Islet precursor cell (in vitro differentiated cells): ENCODE measurements at places on chromosomes 3 and 15.

DNA sequence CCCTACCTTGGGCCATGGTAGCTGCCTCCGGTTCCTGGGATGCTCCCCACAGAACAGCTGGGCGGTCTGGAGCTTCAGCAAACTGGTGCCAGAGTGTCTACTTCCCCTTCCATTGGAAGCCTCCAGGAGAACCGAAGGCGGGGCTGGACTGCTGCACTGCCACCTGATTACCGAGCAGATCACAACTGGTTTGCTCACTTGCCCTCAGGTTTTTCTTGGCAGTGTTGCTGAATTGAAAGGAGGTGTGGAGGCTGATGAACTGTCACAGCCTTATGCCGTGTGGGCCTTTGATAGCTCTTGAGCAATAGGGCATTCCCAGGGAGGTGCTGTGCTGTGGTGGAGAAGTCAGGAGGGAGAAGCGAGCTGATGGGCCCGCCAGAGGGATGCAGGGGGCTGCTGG is at the start of gene TGM5:
Gene TGM5, minus strand, starts transcription at position 95 of the 400 bp plus-strand sequence. Its CDS starts 79 bp downstream, at position 16.
- DNase-seq, result peak; percentile 50

DNA sequence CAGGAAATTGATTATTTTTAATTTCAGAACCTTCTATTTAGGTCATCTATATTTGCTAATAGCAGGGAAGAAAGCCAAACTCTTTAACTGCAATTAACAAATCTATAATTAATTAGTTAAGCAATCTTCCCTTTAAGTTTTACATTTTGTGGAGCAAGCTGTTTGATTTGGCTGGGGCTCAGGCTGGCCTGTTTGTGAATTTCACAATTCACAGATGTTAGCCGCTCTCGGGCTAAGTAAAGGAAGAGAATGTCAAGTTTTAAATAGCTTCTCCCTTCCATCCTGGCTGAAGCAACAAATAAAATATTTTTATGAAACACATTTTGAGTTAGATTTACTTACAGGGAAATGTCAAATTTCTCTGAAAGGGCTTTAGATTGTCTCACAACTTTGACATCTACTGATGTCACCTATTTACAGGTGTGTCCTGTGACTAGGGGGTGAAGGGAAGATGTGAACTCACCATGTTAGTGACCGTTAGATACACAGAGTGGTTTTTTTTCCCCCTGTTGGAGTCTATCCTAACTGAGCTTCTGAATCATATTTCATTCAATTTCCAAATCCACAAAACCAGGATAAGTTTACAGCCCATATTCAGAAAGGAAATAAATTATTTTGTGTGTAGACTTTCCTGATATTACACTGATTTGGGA is 1.3 kb upstream of the TP63 start:
- DNase-seq, result no peak

- DNase-seq, result no peak
Observed at GRCh38 chr3:164460851-164461250, 617.4 kb downstream of the SI start.

DNA sequence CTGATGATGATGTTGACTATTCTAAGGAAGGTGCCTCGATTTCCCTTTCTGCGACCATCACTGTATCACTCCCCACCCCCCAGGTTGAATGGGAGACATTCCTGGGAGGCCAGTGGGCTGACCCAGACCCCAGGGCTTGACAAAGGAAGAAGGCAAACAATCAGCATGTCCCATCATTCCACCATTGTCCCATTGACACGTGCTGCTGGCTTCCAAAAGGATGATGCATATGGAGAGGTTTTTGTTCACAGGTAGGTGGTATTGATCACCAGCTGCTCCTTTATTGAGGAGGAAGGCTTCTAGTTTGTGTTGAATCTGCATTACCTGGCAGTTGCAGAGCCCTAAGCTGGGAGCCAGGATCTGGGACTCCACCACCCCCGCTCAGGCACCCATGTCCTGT is 30.4 kb downstream of the RASGRF1 start:
- DNase-seq, result no peak

GRCh38 chr3:56914646-56915045 is 112.9 kb upstream of the ARHGEF3 start:
- no peak for DNase-seq

DNA sequence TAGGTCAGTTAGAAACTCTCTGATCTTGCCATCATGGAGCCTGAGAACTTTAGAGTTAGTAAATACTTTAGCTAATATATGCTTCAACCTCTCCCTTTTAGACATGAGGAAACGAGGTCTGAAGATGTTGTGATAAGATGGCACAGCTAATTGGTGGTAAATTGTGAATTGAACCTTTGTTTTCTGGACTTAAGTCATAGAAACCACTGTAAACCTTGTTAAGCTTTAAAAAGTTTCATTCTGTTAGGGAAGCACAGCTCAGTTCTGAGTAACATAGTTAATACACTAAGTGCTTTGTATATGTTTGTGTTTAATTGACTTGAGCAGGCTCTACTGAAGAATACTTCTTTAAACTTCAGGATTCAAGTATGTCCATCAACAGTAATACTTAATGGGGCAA is 108.6 kb downstream of the AKAP13 start:
- DNase-seq, result no peak

DNA sequence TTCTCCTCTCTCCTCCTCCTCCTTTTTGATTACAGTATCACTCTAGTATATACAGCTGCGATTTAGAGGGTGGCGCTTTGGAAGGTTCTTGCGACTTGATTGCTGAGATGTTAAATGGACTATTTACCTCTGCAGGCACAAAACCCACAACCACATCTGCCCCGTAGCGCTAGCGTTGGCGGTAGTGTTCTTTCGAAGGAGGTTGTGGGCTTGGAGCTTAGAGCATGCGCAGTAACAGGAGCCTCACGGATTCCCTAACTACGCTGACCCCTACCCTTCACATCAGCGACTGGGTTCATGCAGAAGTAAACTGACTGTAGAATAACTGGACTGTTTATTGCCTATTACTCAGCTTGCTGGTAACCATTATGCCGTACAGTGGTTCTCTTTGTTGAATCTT is 58.0 kb downstream of the CGGBP1 start:
- peak; percentile 78 for DNase-seq

DNA sequence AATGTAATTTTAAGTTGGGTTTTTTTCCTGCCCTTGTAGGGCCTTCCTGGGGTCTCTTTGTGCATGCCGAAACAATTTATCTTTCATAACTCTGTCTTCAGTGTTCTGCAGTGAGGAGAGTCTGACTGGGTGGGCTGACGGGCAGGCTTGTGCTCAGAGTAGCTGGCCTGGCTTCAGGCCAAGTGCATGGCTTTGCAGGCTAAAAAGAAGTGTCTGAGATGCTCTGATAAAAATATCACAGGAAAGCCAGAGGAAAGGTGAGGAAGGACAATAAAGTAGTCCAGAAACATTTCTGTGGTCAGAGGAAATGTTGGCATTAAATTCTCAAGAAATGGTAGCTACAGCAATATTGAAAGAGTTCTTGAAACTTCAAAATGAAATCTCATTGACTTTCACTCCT is 25.5 kb downstream of the ST3GAL6 start:
- DNase-seq, result no peak

GRCh38 chr3:59996056-59996455 is 946.2 kb upstream of the CFAP20DC start:
- DNase-seq, result no peak

DNA sequence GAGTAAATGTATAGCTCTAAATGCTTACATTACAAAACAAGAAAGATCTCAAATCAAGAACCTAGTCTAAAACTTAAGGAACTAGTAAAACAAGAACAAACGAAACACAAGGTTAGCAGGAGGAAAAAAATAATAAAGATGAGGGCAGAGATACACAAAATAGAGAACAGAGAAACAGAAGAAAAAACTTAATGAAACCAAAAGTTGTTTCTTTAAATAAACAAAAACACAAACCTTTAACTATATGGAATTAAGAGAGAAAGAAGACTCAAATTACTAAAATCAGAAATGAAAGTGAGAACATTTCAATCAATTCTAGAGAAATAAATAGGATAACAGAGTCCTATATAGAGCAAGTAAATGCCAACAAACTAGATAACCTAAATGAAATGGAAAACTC is 59.6 kb downstream of the DLG1 start:
- DNase-seq, result no peak

- no peak for DNase-seq
Observed at GRCh38 chr15:68709876-68710275, 110.8 kb downstream of the ANP32A start.

DNA sequence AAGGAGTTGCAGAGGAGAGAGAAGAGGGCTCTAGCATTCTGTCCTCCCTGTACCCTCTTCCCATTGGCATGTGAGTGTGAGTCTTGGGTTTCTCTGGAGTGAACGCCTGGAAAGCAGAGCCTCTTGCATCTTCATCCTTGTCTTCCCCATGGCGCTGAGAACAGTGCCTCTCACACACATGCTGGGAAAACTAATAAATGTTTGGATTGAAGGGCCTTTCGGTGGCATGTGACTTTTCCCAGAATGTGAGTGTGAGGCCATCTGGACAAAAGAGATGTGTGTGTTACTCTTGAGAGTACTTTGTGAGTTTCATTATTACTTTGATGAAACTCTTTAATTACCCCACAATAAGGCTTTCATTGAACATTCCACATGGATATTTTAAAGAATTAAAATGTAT is 122.3 kb downstream of the MITF start:
- DNase-seq, result no peak

GRCh38 chr15:77504306-77504705 is 83.6 kb downstream of the HMG20A start:
- no peak for DNase-seq

DNA sequence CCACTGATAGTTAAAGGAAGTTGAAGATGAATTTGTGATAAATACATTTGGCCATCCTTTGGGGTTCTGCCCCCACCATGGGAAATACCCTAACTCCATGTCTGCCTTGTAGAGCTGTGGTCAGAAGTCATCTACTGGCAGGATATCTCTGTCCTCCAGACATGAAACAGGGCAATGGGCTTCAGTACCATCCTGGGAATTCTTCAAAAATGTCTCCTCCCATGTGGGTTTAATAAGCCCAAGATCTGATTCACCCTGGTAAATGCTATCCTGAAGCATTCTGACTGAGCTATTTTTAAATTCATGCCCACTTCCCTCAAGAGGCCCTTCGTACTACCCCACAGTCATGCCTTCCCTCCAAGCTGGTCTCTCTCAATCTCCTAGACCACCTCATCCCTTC is 113.7 kb upstream of the SLC25A36 start:
- DNase-seq, result no peak

GRCh38 chr3:140931016-140931454 is 10.6 kb upstream of the SLC25A36 start:
- no peak for DNase-seq

GRCh38 chr3:143184099-143184498 is 64.5 kb downstream of the CHST2 start:
- no peak for DNase-seq

GRCh38 chr3:135109681-135110080 is 314.6 kb downstream of the EPHB1 start:
- DNase-seq, result no peak

GRCh38 chr15:101057841-101058407 is 138.8 kb downstream of the LRRK1 start:
- DNase-seq, result peak; percentile 26

DNA sequence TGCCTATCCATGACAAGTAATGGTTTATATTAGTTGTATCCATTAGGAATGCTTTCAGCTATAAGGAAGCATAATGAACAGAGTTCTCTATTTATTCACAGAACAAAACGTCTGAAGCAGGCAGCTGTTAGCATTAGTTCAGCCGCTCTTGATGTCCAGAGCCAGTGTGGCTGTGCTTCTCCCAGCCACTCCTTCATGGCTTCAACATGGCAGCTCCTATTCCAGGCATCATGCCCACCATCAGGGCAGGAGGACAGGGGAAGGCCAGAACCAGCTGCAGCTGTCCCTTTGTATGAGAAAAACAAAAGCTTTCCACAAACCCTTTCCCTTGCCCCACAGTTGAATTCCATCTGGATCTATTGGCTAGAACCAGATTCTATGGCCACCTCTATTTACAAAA is 12.9 kb upstream of the SNRK start:
- DNase-seq, result no peak

DNA sequence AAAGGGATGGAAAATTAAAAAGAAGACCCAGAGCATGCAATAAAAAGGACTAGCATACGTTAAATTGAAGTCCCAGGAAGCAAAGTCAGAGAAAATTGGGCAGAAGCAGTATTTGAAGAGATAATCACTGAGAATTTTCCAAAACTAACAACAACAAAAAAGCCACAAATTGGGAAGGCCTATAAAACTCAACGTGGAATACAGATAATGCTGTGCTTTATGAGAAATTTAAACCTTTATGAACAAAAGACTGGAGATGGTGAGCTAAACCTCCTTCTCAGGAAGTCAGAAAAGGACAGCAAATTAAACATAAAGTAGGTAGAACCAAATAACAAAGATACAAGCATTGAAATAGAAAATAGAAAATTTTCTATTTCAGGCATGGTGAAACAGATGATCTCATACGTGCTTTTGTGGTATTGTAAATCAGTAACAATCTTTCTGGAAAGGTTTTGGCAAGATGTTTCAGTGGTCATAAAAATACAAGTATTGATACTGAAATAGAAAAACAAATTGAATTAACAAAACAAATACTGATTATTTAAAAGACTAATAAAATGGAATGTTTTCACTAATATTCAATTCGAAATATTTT is 55.6 kb downstream of the LYSMD4 start:
- DNase-seq, result no peak

DNA sequence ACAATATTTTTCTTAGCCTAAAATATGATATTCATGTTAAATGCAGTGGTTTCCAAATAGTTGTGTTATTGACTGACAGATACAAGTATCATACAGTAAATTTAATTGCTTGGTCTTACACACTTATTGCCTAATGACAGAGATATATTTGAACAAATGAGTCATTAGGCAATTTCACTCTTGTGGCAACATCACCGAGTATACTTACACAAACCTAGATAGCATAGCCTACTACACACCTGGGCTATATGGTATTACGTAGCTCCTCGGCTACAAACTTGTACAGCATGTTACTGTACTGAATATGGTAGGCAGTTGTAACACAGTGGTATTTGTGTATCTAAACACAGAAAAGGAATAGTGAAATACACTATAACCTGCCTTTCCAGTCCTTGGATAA is 50.3 kb downstream of the SERPINI1 start:
- no peak for DNase-seq

DNA sequence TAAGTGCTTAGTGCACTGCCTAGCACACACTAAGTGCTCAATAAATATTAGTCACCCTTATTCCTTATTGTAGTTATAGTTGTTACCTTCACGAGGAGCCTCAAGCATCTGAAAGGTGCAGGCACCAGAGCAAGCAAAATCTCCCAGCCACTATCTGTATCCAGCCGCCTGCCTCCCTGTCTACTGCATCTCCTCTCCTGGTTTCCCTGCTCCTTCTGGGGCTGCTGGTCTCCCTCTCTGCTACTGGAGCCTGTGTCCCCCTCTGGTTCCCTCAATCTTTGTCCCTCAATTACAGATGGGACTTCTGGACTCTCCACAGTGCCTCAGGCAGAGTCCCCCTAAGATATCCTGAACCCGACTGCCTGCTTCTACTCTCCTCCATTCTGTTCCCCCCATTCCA is 18.8 kb downstream of the MYL3 start:
- no peak for DNase-seq

GRCh38 chr3:133938770-133939462 is 43.2 kb upstream of the RAB6B start:
- peak; percentile 54 for DNase-seq

- DNase-seq, result no peak
Observed at GRCh38 chr3:66186545-66186944, 34.3 kb upstream of the SLC25A26 start.

- DNase-seq, result no peak
Observed at GRCh38 chr3:9897408-9898372, 5.0 kb upstream of the IL17RE start.
